ENCODE measurements at places on chromosomes 16 and 17.

- no peak for DNase-seq
Measured at GRCh38 chr17:75428543-75429469, 23.3 kb upstream of the GRB2 start.

GRCh38 chr16:61823326-61823725 lies 212.9 kb downstream of the CDH8 start:
- DNase-seq: no peak

DNA sequence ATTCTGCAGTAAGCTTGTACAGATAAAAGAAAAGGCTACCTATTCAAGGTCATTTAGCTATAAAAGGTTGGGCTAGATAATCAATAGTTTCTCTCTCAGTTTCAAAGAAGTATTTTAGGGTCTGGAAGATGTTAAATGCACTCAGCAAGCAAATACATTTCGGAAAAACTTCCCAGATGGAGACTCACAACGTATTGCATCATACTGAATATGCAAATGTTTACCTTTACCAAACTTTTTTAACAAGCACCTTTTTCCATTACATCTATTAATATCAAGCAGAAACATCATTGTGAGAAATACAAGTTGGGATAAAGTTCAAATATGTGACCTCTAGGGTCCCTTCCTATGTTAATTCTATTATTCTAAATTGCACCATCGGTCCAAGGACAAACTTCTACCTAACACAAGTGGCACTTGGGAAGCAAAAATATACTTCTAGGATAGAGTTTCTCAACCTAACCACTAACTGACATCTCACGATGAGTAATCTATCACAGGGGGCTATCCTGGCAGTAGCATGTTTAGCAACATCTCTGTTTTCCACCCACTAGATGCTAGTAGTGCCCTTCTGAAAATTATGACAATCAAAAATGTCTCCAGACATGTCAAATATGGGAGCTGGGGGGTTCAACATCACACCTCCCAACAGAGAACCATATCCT lies 14.5 kb downstream of the KANSL1 start:
- DNase-seq: peak; percentile 43

GRCh38 chr16:21704733-21705132 lies 41.0 kb downstream of the OTOA start:
- DNase-seq: no peak

DNA sequence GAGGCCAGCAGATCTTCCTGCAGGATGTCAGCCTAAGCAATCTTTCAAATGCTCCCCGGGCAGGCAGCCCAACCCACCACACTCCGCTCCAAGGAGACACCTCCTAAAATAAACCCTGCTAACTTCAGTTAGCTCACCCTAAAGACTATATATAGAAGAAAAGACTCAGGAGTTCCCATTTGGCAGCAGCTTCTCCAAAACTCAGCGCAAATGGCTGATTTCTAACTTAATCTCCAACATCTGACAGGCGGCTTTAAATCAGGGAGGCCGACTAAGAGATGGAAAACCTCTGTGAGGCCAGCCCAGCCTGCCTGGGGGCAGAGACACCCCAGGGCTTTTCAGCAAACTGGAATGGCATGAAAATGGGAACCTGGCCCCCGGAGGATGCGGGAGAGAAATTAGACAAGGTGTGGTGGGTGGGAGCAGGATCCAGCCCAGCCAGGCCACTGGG lies 91.6 kb downstream of the XYLT1 start:
- DNase-seq: no peak
